NCI-H524 (cell line): ENCODE measurements at places on chromosomes 16 and 17.

DNA sequence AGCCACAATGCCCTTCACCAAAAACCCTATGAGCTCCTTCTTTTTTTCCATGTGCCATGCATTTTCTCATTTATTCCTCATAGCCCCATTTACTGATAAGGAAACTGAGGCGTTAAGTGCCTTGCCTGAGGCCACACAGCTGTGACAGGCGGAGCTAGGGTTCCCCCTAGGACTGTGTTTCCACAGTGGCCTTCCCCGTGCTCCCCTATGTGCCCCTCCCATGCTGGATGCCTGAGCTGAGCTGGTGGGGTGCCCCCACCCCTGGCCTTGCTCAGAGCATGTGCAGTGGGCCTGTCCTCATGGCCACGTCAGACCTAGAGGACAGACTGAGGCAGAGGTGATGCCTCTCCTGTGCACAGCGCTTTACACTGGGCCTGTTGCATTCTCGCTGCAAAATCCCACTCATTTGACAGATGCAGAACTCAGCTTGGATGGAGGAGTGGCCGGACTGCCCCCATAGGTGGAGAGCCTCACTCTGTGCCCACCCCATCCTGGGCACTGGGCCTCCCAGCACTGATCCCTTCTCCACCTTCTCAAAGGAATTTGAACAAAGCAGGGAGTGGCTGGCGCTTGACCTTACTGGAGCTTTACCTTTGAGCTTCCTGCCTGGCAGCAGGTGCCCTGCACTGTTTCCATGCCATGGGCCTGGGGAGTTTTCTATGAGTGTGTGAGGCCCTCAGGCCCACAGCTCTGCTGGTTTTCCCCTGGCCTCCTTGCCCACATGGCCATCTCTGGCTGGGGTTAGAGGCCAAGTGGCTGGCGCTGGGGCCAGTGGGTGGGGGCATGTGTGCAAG is 2.6 kb downstream of the MAP2K3 start:
- DNase-seq, result no peak

GRCh38 chr16:820748-821147 is 20.2 kb upstream of the GNG13 start:
- DNase-seq, result no peak

- DNase-seq, result peak; percentile 54
Measured at GRCh38 chr17:36934692-36935630, 2.3 kb upstream of the LHX1 start.

DNA sequence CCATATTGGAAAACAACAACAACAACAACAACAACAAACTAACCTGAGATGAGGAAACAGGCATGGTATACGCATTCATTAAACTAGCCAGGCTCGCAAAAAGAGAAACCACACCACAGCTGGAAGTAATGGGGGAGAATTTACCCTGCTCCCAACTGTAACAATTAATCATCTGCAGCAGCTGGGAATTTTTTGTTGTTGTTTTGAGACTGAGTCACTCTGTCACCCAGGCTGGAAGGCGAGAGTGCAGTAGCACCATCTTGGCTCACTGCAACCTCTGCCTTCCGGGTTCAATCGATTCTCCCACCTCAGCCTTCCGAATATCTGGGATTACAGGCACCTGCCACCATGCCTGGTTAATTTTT is 16.3 kb downstream of the PRPSAP1 start:
- no peak for DNase-seq

DNA sequence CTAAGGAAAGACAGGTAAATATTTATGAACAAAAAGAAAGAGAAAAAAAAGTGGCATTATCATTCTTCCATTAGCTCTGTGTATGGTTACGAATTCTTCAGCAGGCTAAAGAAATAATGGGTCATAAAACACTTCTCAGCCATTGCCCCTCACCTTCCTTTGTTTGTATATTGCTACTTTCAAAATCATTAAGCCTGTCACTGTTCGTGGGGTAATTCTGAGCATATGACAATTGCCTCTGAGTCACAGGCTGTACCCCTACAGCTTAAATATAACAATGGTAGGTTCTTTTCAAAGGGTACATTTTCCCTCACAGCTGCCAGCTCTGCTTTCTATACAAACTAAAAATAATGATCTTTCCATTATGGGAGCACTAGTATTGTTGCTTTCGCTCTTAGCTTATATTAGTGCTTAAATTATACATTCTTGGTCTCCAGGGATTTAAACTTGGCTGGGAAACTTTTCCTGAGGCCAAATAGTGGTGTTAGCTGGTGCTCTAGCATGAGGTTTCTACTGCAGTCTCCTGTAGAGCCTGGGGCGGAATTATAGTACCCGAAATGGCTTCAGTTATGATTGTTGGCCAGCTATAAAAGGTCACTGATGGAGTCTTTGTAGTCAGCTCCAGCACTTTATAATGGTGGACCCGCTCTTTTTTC is 74.7 kb upstream of the CDH11 start:
- DNase-seq, result no peak

DNA sequence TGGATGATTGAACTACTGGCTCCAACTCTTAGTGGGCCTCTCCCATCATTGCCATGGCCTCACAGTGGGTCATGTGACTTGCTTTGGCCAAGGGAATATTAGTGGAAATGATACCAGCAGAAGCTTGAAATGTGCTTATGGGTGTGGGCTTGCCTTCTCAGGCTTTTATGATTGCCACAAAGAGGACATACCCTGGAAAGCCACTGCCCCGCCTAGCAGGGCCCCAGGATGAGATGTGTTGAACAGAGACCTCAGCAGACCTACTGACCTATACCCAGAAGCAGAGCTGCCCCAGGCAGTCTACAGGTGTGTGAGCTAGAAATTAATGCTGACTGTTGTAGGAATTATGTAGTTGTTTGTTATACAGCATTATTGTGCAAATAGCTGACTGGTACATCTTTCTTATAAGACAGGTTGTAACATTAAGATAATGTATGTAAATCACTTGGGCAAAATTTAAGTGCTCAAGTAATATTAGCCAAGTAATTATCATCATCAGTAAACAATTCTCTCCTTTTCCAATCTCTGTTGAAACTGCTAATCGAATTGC is 67.8 kb upstream of the CDH5 start:
- DNase-seq, result no peak

DNA sequence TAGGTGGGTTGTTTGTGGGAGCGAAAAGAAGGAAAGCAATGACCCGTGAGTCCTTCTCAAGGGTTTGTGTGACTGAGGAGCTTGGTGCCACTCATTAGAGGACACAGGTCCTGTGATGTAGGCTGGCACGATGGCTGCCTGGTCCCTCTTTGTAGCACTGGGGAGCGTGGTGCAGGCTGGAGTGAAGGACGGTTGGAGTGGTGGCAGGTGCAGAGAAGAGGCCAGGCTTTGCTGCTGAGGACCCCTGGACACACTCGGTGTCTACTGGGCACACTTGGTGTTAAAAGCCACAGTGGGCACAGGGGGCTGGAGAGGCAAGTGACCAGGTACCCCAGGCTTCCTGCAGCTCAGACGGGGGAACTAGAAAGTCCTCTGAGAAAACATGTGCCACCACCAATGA is 106.0 kb downstream of the NTN1 start:
- DNase-seq, result no peak

- DNase-seq, result no peak
Measured at GRCh38 chr16:69367980-69368379, 16.4 kb upstream of the TMED6 start.

DNA sequence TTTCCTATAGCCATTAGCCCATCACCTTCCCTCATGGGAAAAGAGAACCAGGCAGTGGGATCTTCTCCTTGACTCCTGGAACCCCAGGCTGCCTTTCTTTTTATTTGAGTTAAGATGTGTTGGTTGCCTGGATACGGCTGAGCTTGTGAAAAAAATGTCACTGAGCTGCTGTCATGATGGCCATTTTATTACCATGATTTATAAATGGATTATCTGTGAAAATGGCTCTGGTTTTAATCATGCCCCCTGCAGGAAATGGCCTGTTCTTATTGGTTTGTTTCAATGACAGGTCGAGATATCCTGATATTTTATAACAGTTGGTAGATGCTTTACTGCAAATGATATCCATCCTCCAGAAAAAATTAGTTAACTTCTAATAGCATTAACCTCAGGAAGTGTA is 640.4 kb downstream of the CDH11 start:
- peak; percentile 58 for DNase-seq

DNA sequence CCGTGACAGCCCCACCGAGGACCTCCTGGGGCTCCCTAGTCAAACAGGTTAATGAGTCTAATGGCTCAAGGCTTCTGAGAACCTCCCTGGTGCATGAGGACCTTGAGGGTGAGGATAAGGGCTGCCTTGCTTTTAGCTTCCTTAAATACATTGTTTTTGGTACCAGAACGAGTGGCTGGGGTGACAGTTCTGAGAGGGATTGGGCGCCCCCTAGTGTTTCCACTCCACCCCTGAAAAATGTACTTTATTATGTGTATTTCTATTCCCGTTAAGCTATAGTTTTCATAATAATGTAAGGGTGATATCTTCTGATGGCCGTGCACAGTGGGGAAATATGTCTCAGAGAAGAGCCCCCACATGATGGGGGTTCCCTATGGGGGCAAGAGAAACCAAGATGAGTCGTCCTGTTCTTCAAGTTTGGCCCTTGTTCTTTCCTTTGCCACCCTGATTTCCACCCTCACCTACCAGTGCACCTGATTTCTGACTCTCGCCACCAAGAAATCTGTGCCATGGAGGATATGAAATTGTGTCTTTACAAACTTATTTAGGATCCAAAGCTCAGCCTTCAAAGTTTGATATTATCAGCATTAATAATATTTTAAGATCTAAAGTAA is 14.5 kb upstream of the VWA3A start:
- DNase-seq, result peak; percentile 24

DNA sequence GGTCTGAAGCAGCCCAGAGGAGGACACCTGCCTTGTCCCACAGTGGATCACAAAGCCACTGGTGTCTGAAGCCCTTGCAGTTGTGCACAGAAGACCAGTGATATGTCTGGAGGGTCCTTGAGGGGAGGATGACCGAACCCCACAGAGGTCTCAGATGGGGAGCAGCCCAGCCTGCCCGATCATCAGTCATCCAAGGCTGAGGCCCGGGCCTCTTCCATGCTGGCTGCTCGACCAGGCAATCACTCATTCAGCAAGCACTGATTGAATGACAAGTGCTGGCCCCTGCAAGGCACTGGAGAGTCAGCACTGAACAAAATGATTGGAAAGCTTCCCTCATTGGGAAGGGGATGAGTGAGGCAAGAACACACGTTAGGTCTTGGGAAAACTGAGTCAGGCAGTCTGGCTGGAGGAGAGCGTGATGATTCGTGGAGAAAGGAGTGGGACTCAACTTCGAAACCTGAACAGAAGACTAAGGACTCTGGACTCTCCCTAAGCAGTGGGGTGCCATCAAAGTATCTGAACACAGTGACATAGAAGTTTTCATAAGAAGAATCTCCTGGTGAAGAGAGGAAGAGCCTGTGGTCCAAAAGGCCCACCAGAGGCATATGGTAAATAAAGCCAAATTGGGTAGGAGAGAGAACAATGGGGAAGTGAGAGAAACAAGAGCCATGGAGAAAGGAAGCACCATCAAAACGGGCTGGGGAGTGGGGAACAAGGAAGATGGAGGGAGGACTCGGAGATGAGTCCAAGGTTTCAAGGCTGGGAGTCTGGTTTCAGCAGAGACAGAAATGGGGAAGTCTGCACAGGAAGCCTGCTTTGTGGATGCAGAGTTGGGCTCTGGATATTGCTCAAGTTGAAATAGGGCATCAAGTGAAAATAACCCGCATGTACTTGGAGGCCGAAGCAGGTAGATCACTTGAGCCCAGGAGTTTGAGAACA is 10.2 kb downstream of the PIK3R5 start:
- DNase-seq, result no peak

DNA sequence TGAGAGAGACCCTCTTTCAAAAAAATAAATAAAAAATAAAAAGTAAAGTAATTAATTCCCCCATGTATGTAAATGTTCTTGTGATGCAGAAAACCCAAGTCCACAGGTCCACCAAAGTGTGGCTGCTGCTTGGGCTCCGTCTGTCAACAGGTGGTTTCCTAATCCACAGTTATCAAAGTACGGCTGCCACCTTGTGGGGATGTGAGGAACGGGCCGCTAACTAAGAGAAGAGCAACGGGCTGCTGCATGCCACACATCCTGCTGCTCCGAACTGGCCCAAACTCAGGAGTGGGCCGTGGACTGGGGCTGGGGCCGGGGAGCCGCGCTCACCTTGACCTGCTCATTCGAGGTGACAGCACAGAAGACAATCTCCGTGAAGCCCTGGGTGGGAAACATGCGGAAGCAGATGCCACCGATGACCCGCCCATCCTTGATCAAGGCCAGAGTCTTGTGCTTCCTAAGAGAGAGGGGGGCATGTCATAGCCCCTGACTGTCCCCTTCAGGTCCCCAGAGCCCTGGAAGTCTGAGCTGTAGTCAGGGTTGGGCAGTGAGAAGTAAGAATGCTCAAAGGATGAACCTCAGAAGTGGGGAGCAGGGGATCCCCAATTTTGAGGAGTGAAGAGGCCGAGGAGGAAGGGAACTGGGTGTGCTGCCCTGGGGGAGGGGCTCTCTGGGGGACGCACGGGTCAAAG is 4.3 kb downstream of the KAT2A start:
- DNase-seq, result peak; percentile 82

- no peak for DNase-seq
Measured at GRCh38 chr17:67109111-67109510, 64.8 kb downstream of the CACNG1 start.

DNA sequence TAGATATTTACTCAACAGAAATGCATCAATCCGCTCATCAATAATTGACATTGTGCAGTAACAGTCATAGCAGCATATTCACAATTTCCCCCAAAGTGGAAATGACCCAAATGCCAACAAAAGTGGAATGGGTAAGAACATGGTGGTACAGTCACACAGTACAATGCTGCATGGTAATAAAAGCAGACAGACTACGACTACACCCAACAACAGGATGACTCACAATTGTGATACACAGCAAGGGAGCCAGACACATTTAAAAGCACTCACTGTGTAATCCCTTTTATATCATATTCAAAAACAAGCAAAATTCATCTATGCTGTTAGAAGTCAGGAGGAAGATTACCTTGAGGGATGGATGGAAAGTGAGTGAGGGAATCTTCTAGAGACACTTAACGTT is 76.5 kb upstream of the NUDT7 start:
- DNase-seq, result no peak
